ENCODE measurements at places on chromosomes 4 and X. TPM values are rescaled to one million over a fixed set of nuclear protein-coding genes. Genes with fewer than 3 reads are reported as not detected.

DNA sequence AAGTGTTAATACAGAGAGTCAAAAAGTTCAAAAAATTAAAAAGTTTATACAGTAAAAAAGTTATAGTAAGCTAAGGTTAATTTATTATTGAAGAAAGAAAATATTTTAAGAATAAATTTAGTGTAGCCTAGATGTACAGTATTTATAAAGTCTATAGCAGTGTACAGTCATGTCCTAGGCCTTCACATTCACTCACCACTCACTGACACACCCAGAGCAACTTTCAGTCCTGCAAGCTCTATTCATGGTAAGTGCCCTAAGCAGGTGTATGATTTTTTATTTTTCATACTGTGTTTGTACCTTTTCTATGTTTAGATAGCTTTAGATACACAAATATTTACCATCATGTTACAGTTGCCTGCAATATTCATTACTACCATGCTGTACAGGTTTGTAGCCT, 108.9 kb downstream of the FHIP1A start:
- H3K27me3 ChIP-seq, result no peaks in the 10 kb centered on the region
- H3K4me1 ChIP-seq, result no peaks in the 10 kb centered on the region
- no peak for DNase-seq
- no peak overlapping the region for H3K27ac ChIP-seq
- H3K36me3 ChIP-seq, result no peaks in the 10 kb centered on the region
- H3K4me3 ChIP-seq, result no peak overlapping the region

DNA sequence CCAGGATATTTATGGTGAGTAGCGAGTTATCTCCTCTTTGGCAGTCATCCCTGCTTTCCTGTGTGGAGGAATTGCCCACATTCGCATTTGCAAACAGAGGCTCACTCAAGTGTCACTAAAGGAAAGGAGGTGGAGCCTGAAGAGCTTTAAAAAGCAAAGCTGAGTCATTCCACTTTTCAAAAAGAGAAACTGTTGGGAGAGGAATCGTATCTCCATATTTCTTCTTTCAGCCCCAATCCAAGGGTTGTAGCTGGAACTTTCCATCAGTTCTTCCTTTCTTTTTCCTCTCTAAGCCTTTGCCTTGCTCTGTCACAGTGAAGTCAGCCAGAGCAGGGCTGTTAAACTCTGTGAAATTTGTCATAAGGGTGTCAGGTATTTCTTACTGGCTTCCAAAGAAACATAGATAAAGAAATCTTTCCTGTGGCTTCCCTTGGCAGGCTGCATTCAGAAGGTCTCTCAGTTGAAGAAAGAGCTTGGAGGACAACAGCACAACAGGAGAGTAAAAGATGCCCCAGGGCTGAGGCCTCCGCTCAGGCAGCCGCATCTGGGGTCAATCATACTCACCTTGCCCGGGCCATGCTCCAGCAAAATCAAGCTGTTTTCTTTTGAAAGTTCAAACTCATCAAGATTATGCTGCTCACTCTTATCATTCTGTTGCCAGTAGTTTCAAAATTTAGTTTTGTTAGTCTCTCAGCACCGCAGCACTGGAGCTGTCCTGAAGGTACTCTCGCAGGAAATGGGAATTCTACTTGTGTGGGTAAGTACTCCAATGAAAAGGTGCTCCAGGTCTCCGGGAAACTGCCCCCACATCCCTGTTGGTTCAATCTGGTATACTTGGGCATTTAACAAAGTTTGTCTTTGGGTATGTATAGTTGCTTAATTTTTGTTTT, at the start of gene EGF:
TSS of gene EGF (plus strand) at position 178 of the 890 bp plus-strand sequence. CDS start at position 631, 453 bp downstream.
- H3K27me3 ChIP-seq, result peaks cover 9% of the 10 kb centered on the region
- no peaks in the 10 kb centered on the region for H3K4me1 ChIP-seq
- no peak within 1 kb of the TSS for H3K27ac ChIP-seq
- H3K36me3 ChIP-seq, result no peaks in the 10 kb centered on the region
- no peak within 1 kb of the TSS for H3K4me3 ChIP-seq
- DNase-seq, result no peak

DNA sequence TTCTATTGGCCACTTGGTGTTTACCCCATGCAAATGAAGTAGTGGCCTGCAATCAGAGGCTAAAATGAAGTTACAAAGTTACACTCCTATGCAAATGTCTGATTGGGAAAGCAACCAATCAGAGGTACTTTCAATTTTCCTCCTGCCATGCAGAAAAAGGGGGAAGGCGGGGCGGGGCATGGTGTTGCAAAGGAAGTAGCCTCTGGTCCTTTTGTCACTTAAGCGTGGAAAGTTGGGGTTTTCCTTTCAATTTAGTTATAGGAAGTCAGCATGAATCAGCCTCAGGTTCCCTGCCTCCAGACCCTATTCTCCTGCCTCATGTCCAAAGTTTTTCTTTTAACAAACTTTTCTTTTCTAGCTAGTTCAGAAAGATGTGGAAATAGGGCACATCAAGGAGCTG, 69.3 kb downstream of the GPC4 start:
- DNase-seq, result no peak
- no peaks in the 10 kb centered on the region for H3K4me1 ChIP-seq
- no peaks in the 10 kb centered on the region for H3K36me3 ChIP-seq
- H3K27me3 ChIP-seq, result no peaks in the 10 kb centered on the region

MAGEA2 gene
- total RNA-seq, result not detected

GAGE12H gene
- total RNA-seq, result not detected

TEX11 gene
- not detected for total RNA-seq

UBL4A gene
- 34.3 TPM for total RNA-seq

DNA sequence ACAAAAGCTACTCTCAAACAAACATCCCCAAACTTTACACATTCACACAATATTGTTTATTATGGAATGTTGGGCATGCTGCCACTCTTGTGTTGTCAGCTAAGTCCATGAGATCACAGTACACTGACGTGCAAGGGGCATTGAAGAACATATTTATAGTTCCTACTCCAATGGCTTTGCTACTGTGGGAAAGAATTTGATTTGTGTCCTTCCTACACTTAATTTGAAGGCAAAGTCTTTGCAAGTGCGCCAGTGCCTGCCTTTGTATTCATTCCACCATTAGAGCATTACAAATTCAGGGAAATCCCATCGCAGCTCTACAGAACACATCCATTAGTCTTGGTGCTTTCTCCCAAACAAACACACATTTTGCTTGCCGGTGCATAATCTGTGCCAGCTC, 45.4 kb upstream of the FTHL17 start:
- DNase-seq, result no peak
- no peaks in the 10 kb centered on the region for H3K27me3 ChIP-seq
- H3K4me1 ChIP-seq, result no peaks in the 10 kb centered on the region
- no peak overlapping the region for H3K4me3 ChIP-seq
- H3K27ac ChIP-seq, result no peak overlapping the region
- H3K36me3 ChIP-seq, result no peaks in the 10 kb centered on the region

HAND2 gene
- total RNA-seq, result not detected

GRCh38 chr4:93751411-93751810, 77.1 kb upstream of the ATOH1 start:
- peaks cover 10% of the 10 kb centered on the region for H3K4me1 ChIP-seq
- no peak for DNase-seq
- H3K27me3 ChIP-seq, result no peaks in the 10 kb centered on the region
- H3K4me3 ChIP-seq, result no peak overlapping the region
- no peaks in the 10 kb centered on the region for H3K36me3 ChIP-seq
- H3K27ac ChIP-seq, result no peak overlapping the region
